Activated CD8-positive, alpha-beta memory T cell treated with anti-CD3 and anti-CD28 coated beads for 48 hours (primary cell): ENCODE measurements at places on chromosomes 12 and 14.

GRCh38 chr12:121596526-121596925 lies 15.7 kb upstream of the KDM2B start:
- no peak for DNase-seq

GRCh38 chr12:121455766-121456420 lies 56.0 kb downstream of the RNF34 start:
- DNase-seq, result no peak

GRCh38 chr12:28497889-28498411 lies 307.7 kb downstream of the CCDC91 start:
- DNase-seq, result no peak

- no peak for DNase-seq
Measured at GRCh38 chr14:57747036-57747435, 118.9 kb downstream of the SLC35F4 start.

DNA sequence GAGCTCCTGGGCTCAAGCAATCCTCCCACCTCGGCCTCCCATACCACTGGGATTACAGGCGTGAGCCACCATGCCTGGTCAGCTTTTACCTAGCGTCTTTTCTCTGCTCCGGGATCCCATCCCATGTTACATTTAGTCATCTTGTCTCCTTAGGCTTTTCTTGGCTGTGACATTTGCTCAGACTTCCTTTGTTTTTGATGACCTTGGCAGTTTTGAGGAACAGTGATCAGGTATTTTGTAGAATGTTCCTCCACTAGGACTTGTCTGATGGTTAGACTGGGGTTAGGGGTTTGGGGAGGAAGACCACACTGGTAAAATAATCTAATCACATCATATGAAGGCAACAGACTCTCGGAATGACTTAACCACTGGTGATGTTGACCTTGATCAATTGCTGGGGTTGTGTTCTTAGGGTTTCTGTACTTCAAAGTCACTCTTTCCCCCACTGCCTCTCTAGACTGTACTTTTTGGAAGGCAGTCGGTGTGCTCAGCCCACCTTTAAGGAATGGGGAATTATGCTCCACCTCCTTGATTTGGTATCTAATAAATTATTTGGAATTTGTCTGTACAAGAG lies 48.4 kb downstream of the RIN3 start:
- DNase-seq, result no peak

DNA sequence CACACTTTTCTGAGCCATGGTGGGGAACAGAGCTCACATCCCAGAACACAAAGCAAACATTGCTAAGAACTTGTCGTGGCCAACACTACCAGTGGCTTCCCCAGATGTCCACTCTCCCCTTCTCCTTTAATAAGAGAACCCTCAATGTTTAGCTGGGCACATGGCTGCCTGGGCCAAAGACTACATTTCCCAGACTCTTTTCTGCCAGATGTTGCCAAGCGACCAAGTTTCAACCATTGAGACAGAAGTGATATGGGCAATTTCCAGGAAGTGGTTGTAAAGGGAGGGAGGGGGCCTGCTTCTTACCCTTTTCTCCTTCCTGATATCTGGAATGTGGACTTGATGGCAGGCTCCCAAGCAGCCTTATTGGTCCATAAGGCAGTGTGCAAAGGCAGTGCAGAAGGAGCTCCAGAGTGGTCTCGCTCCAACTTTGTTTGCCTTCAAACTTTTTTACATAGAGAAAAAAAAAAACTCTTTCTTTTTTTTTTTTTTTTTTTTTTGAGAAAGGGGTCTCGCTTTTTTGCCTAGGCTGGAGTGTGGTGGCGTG lies 24.9 kb upstream of the JDP2 start:
- no peak for DNase-seq

DNA sequence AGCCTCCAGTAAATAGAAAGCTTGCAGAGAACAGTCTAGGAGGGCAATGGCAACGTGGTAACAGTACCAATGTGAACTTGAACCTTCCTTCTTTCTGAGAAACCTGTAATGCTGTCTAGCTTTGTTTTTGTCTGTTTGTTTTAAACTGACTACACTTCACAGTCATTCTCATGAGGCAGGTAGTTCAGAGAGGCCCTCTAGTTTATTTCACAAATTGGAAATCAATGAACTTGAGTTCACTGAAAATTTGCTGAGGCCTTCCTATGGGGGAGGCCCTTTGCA lies 2.9 kb upstream of the ATP2A2 start:
- no peak for DNase-seq

- DNase-seq, result no peak
Measured at GRCh38 chr14:96586056-96586455, 83.9 kb downstream of the PAPOLA start.

GRCh38 chr14:63147018-63147417 lies 57.2 kb upstream of the RHOJ start:
- DNase-seq, result no peak

DNA sequence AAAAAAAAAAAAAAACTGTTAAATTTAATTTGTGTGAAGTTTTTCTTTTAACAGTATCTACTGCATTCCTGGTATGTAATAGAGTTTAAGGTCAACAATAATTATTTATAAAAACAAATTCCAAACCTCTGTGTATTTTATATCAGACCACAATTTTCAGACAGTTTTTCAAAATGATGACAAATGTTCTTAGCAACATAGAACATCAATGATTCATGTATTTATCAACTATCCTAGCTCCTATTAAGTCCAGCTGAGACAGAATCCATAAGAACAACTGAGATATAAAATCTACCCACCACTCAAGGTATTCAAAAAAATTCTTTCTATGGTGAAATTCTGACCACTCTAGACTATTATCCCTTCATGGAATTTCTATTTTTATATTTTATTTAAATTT lies 144.5 kb downstream of the EPS8 start:
- no peak for DNase-seq

DNA sequence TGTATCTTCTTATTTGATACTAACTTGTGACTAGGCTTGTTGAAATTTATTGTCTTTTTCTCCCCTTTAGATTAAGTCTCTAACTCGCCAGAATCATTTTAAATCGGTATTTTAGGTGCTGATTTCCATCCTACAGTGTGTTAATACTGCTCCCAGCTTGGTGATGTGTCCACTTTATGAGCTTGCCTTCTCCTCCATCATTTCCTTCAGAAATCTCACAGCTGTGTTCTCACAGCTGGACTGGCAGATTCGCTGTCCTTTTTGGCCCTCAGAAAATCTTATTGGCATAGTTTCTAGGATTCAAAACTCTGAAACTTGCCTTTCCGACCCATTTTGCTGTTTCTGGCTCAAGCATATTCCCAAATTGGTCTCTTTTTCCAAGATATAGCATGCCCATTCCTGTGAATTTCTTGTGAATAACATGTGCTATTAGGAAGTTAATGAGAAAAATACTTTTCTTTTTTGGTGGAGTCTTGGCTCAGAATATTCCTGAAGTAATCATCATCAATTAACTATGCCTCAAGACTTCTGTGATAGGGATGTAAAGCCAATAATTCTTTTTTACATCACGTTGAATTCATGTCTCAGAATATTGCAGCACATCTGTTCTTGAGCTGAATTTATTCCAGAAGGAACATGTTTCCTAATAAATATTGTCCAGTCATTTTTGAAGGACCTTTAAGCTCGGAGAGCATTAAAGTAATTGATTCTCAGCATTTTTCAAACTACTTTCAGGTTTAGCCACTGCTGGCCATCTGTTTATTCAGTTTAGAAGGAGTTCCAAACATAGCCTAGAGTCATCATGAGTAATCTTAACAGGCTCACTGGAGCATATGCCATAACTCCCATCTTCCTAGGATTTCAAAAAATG lies 50.0 kb upstream of the USP44 start:
- DNase-seq, result no peak

GRCh38 chr12:99110868-99111267 lies 465.8 kb downstream of the APAF1 start:
- no peak for DNase-seq

GRCh38 chr14:102511538-102511937 lies 2.0 kb upstream of the ANKRD9 start:
- DNase-seq, result no peak

DNA sequence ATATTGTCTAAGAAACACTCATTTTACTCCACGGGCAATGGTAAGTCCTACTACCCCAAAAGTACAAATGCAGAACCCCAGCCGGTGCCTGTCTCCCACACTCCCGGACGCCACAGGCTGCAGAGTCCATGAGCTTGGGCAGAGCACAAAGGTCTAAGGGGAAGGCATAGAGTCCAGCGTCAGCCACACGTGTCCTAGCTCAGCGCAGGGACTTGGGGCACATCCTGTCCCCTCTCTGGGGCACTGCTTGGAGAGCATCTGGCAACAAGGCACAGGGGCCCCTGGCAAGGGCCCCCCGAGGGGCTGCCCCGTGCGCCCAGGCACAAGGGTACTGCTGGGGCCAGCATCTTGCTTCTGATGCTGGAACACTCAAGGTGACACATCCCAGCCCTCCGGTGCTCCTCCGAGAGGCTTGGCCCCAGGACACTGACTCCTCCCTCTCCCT lies 58.4 kb downstream of the BCL11B start:
- no peak for DNase-seq
